HepG2 (cell line): ENCODE measurements at places on chromosomes 2 and 18.

GRCh38 chr2:230921806-230922595 lies 3.0 kb downstream of the GPR55 start:
- no peaks in the 10 kb centered on the region for H3K36me3 ChIP-seq
- H3K4me3 ChIP-seq, result no peak overlapping the region
- no peaks in the 10 kb centered on the region for H3K4me1 ChIP-seq
- H3K27me3 ChIP-seq, result peaks cover 35% of the 10 kb centered on the region; the same call in 2 of the 3 replicates
- no peak for DNase-seq
- H3K27ac ChIP-seq, result no peak overlapping the region

DNA sequence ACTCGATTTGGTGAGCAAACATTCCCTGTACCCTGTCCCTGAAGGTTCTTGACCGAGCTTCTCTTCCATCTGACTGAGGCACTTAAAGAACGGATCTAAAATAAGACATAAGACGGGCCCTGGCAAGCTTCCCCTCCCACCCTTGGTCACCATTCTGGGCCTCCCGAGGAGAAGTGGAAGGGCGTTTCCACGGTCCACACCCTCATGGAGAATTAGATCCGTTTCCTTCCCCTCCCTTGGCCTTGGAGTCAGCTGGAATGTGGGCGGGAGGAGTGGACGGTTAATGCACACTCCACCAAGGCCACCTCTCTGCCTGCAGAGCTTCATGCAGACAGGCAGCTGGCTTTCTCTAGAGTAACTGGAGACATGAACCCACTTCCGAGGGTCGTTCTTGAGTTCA lies 257.3 kb upstream of the APCDD1 start:
- H3K4me1 ChIP-seq, result no peaks in the 10 kb centered on the region
- H3K27me3 ChIP-seq, result no peaks in the 10 kb centered on the region
- H3K4me3 ChIP-seq, result no peak overlapping the region
- H3K36me3 ChIP-seq, result no peaks in the 10 kb centered on the region
- no peak for DNase-seq

DNA sequence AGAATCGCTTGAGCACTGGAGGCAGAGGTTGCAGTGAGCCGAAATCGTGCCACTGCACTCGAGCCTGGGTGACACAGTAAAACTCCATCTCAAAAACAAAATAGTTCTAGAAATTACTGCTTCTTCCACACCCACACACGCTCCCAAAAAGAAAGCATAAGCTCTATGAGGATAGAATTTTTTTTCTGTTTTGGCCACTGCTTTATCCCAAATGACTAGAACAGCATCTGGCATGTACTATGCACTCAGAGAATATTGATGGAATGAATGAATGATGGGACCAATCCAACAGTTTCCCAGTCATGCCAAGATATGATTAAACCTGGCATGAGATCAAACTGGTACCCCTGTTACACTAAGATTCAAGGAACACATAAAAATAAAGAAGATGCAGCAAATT lies 455.4 kb upstream of the CHAC2 start:
- H3K36me3 ChIP-seq, result no peaks in the 10 kb centered on the region
- no peaks in the 10 kb centered on the region for H3K27me3 ChIP-seq
- no peak overlapping the region for H3K27ac ChIP-seq
- H3K4me3 ChIP-seq, result no peak overlapping the region

- DNase-seq, result peak; percentile 7
- peaks cover 5% of the 10 kb centered on the region; the same call in 1 of the 3 replicates for H3K27me3 ChIP-seq
- no peak overlapping the region for H3K27ac ChIP-seq
- no peaks in the 10 kb centered on the region for H3K4me1 ChIP-seq
- H3K4me3 ChIP-seq, result peak overlapping the region; percentile 6; the same call in 1 of the 2 replicates
These were observed 87.0 kb downstream of the EPB41L3 start for GRCh38 chr18:5456577-5457461.

GRCh38 chr2:118242216-118242615 lies 153.9 kb downstream of the INSIG2 start:
- no peak for DNase-seq
- H3K27ac ChIP-seq, result no peak overlapping the region
- no peaks in the 10 kb centered on the region for H3K4me1 ChIP-seq
- no peaks in the 10 kb centered on the region for H3K36me3 ChIP-seq
- H3K27me3 ChIP-seq, result peaks cover 11% of the 10 kb centered on the region; the same call in 1 of the 3 replicates
- no peak overlapping the region for H3K4me3 ChIP-seq

DNA sequence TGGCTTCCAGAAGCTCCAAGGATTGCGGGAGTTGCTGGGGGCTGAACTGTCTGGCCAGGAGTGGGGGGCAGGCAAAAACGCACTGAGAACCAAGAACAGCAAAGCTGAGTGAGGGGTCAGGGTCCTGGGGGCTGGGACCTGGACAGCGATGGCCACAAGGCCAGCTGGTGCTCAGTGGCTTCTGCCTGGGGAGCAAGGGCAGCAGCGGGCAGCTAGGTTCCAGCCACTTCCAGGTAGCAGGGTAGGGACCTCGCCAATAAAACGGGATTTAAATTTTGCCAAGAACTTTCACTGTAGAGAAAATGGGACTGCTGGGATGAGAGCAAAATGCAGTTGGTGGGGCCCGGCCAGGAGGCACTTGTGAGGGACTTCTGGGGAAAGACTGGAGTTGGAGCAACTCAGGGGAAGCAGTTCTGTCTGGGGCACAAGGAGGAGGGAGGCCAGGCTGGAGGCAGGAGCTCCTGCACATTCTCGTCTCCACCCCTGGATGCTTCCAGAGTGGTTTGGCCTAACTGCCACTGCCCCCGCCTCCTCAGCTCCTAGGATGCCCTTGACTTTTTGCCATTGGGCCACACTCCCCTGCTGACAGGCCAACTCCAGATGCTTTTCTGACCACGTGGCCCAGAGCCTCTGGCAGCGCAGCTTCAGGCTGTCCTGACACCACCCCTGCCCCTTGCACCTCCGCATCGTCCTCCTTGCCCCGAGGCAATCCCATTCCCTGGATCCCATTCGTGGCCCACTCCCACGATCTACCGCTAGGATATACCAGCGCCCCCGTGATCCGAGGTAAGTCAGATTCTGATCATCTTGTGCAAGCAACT lies 5.5 kb upstream of the CCDC74A start:
- no peak for DNase-seq
- peaks cover 14% of the 10 kb centered on the region for H3K4me1 ChIP-seq
- H3K4me3 ChIP-seq, result no peak overlapping the region
- no peaks in the 10 kb centered on the region for H3K27me3 ChIP-seq
- H3K36me3 ChIP-seq, result peaks cover 15% of the 10 kb centered on the region

GRCh38 chr2:12303181-12304030 lies 413.3 kb upstream of the TRIB2 start:
- no peaks in the 10 kb centered on the region for H3K36me3 ChIP-seq
- H3K27me3 ChIP-seq, result no peaks in the 10 kb centered on the region
- H3K4me3 ChIP-seq, result no peak overlapping the region
- no peaks in the 10 kb centered on the region for H3K4me1 ChIP-seq

GRCh38 chr2:386406-387103 lies 98.7 kb upstream of the ALKAL2 start:
- H3K4me1 ChIP-seq, result no peaks in the 10 kb centered on the region
- peaks cover 5% of the 10 kb centered on the region for H3K27me3 ChIP-seq
- H3K27ac ChIP-seq, result no peak overlapping the region
- H3K4me3 ChIP-seq, result no peak overlapping the region
- H3K36me3 ChIP-seq, result no peaks in the 10 kb centered on the region

- no peak overlapping the region for H3K27ac ChIP-seq
- H3K36me3 ChIP-seq, result no peaks in the 10 kb centered on the region
These were observed 250.1 kb upstream of the CTAGE1 start for GRCh38 chr18:22667616-22668422.

DNA sequence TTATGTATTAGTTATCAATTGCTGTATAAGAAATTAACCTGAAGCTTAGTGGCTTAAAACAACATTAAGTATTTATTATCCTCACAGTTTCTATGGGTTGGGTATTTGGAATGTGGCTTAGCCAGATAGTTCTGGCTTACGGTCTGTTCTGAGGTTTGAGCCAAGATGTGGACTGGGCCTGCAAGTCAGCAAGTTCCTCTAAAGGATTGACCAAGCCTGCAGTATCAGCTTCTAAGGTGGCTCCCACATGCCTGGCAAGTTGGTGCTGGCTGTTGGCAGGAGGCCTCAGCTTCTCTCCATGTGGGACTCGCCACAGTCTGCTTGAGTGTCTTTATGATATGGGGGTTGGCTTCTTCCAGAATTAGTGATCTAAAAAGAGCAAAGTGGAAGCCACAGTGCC lies 45.0 kb upstream of the TCF4 start:
- H3K27me3 ChIP-seq, result no peaks in the 10 kb centered on the region; the same call in 1 of the 2 replicates
- no peak overlapping the region for H3K4me3 ChIP-seq
- no peak overlapping the region for H3K27ac ChIP-seq
- H3K36me3 ChIP-seq, result no peaks in the 10 kb centered on the region
- DNase-seq, result no peak

GRCh38 chr2:47194410-47194809 lies 39.3 kb upstream of the STPG4 start:
- H3K4me1 ChIP-seq, result peaks cover 61% of the 10 kb centered on the region
- no peak overlapping the region for H3K4me3 ChIP-seq
- H3K27me3 ChIP-seq, result peaks cover 11% of the 10 kb centered on the region; the same call in 2 of the 3 replicates
- H3K27ac ChIP-seq, result no peak overlapping the region
- no peaks in the 10 kb centered on the region for H3K36me3 ChIP-seq

GRCh38 chr2:229342376-229342775 lies 71.3 kb upstream of the PID1 start:
- H3K27me3 ChIP-seq, result no peaks in the 10 kb centered on the region
- H3K36me3 ChIP-seq, result no peaks in the 10 kb centered on the region
- peak; percentile 4 for DNase-seq
- no peak overlapping the region for H3K27ac ChIP-seq
- H3K4me1 ChIP-seq, result no peaks in the 10 kb centered on the region

DNA sequence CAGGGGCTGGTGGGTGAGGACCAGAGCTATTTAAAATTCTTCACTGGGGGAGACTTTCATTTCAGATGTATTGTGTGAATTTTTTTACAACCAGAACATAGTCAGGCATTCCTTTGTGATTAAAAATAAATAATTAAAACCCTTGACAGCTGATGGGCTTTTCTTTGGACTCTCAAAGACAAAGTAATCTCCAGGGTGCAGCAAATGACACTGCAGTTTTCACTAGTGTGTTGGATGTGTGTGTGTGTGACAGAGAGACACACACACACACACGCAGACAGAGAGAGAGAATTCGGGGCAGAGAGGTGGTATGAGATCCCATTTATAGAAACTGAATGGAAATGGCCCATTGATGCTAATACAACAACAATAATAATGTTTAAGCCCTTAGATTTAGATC lies 10.3 kb upstream of the GALNT14 start:
- no peak overlapping the region for H3K27ac ChIP-seq
- H3K4me1 ChIP-seq, result no peaks in the 10 kb centered on the region
- H3K36me3 ChIP-seq, result no peaks in the 10 kb centered on the region
- no peaks in the 10 kb centered on the region; the same call in 1 of the 2 replicates for H3K27me3 ChIP-seq
- DNase-seq, result no peak
- no peak overlapping the region for H3K4me3 ChIP-seq

DNA sequence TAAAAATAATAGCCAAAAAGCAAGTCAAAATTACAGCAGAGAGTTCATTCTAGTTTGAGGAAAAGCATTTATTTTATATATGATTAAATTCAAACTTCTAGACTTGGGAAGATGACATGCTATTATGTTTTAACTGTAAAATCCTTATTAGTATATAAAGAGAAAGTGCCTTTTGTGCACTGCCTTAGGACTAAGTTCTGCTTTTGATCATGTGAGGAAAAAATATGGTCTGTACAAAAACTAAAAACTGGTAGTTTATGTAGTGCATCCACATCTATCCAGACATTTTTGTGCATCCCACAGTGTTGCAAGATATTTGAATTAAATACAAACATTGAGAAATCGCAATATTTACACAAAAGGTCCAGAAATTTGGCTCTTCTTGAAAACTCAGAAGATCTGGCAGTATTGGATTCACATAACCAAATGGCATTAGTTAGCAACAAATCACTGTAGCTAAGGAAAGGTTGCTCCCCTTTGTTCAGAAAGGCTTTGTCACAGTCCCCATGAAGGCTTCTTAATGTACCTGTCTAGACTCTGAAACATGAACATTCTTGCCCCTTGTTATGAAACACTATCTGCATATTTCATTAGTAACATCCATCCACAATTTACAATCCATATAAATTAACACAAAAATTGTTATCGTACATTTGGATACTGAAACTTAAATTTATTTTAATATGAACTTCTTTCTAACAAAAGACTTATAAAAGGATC lies 2.2 kb downstream of the MMADHC start:
- peak overlapping the region; percentile 88 for H3K4me3 ChIP-seq
- peaks cover 41% of the 10 kb centered on the region for H3K36me3 ChIP-seq
- DNase-seq, result peak; percentile 32

- DNase-seq, result peak; percentile 95
- H3K27ac ChIP-seq, result peak overlapping the region; percentile 83
- no peaks in the 10 kb centered on the region for H3K27me3 ChIP-seq
- H3K36me3 ChIP-seq, result no peaks in the 10 kb centered on the region
- H3K4me3 ChIP-seq, result no peak overlapping the region
These were observed 38.9 kb upstream of the LDLRAD4 start for GRCh38 chr18:13179566-13180113.

- H3K27ac ChIP-seq, result peak overlapping the region; percentile 30
- peaks cover 51% of the 10 kb centered on the region for H3K4me1 ChIP-seq
- no peaks in the 10 kb centered on the region for H3K27me3 ChIP-seq
- H3K4me3 ChIP-seq, result peak overlapping the region; percentile 54
- DNase-seq, result peak; percentile 83
These were observed 46.9 kb upstream of the CNOT11 start for GRCh38 chr2:101205521-101206479.

DNA sequence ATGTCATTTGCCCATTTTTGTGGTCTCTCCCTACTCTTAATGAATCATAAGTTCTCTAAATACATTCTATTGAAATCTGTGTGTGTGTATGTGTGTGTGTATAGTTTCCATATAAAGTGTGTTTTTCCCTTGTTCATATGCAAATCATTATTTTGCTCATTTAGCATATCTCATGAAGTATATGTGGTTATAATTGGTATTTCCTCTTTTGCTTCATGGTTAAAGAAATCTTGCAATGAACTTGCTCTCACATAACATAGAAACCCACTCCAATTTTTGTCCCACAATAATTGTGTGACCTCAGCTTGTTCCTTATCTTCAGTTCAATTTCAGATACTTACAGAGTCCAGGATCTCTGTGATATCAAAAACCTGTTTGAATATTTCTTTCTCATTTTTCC lies 1.2 kb downstream of the CPO start:
- H3K27ac ChIP-seq, result no peak overlapping the region
- no peaks in the 10 kb centered on the region for H3K27me3 ChIP-seq
- no peak overlapping the region for H3K4me3 ChIP-seq
- no peaks in the 10 kb centered on the region for H3K4me1 ChIP-seq

- H3K36me3 ChIP-seq, result no peaks in the 10 kb centered on the region
- H3K4me1 ChIP-seq, result peaks cover 81% of the 10 kb centered on the region
- no peaks in the 10 kb centered on the region; the same call in 1 of the 2 replicates for H3K27me3 ChIP-seq
- peak overlapping the region; percentile 62 for H3K4me3 ChIP-seq
These were observed 66.1 kb upstream of the LRPPRC start for GRCh38 chr2:44061876-44062275.
